ENCODE measurements at places on chromosomes 2 and 18.

DNA sequence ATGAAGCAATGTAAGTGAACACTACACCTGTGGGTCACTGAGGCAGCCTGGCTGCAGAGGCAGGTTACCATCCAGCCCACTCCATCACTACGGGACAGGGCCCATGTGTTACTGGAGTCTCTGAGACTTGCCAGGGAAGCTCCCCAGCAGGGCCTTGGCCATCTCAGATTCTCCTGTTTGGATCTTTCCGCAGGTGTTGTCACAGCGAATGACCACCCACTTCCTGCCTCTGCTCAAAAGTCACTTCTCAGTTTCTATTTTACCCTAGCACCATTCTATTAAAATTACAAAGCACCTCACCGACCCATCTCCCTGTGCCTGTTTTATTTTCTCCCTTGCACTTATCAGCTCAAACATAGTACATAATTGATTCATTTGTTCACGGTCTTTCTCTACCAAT, 34.5 kb upstream of the L3MBTL4 start:
- no peak for DNase-seq

- no peak for DNase-seq
Observed at GRCh38 chr18:58013241-58014211, 30.5 kb upstream of the NEDD4L start.

- no peak for DNase-seq
Observed at GRCh38 chr18:70489986-70490933, 201.4 kb downstream of the SOCS6 start.

DNA sequence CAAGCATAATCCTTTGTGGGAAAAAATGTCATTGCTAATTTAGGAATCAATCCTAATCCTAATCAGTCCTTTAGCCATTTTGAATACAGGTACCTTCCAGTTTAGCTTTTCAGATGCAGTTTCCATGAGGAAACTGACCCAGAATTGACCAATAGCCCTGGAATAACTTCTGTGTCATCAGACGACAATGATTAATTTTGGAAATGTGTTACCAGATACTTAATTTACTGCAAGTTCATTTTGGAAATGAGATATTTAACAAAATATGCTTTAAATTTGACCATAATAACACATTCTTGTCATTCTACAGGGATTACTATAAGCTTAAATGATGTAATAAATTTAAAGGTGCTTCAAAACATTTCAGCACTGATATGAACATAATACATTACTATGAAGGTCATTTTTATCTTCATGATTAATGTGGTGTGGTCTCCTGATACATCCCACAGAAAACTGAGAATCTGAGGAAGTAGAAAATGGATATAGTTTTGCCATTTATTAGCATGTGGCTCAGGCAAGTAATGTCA, 129.8 kb upstream of the SH3BP4 start:
- DNase-seq = no peak

- DNase-seq = no peak
Observed at GRCh38 chr18:31565345-31565744, 26.3 kb upstream of the TTR start.

GRCh38 chr2:67259556-67260342, 137.4 kb upstream of the ETAA1 start:
- no peak for DNase-seq

- DNase-seq = no peak
Observed at GRCh38 chr2:27828305-27828704, 56.8 kb downstream of the MRPL33 start.

DNA sequence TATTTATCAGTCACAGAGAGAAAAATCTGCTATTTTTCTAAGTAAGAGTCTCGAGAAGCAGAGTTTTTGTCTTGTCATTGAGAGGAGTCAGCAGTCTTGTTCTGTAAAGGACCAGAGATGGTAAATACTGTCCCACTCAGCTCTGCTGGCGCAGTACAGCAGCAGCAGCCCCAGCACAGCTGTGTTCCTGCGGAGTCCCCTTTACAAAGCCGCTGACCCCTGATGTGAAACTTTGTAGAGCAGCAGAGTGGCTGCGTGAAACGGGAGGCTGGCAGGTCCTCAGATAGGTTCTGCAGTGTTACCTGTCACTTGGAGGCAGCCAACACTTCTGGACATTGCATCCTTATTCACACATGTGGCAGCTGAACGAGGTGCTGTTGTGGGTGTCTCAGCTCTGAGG, 45.2 kb downstream of the TMEM185B start:
- DNase-seq = no peak
